ENCODE measurements at places on chromosomes 3 and 15.
A peak's percentile ranks its signal among the peaks of the same experiment; 100 is the strongest.

GRCh38 chr15:36498401-36498800 is 81.0 kb upstream of the CDIN1 start:
- no peak for DNase-seq

DNA sequence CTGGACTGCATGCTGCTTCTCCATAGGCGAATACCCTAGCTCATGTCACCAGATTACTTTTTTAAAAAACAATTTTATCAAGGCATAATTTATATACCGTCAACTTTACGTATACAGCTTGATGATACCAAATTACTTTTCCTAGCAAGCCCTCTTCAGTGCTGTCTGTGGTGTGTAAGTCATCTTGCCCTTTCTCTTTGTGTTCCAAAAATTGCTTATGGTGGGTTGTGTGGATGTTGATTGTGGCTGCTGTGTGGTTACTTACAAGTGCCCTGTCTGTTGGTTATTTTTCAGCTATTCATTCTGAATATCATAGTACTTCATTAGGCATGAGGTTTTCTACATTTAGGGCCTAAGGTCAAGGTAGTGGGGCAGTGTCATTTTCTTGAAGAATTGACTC is 12.8 kb downstream of the TMOD3 start:
- DNase-seq = no peak

GRCh38 chr3:54628888-54629441 is 298.9 kb downstream of the LRTM1 start:
- no peak for DNase-seq

DNA sequence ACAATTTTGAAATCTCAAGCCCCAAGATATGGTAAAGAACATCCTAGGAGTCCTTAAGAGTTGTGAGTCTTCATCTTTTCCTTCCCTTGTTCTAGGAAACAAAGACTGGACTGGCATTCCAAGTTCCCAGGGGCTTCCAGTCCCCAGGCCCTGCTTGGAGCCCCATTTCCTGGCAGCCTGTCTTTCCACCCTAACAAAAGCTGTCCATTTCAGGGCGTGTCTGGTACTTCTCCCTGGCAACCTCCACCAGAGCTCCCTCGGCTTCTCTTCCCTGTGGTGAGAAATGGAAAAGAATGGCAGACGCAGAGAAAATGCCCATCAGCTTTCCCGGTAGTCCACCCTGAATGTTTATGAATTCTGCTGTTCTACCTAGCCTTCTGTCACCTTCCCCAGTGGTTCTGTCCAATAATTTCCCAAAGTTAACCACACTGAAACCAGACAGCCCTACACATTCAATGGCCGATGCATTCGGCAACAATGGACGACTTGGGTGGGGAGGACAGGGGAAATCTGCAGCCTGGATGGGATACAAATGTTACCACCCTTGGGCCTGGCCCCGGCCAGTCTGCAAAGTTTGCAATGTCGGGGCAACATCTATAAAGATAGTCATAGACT is 6.8 kb downstream of the RAB6B start:
- no peak for DNase-seq

GRCh38 chr3:39327746-39328349 is 1.7 kb upstream of the CCR8 start:
- peak; percentile 73 for DNase-seq

GRCh38 chr3:70333080-70333479 is 20.6 kb upstream of the MDFIC2 start:
- no peak for DNase-seq

DNA sequence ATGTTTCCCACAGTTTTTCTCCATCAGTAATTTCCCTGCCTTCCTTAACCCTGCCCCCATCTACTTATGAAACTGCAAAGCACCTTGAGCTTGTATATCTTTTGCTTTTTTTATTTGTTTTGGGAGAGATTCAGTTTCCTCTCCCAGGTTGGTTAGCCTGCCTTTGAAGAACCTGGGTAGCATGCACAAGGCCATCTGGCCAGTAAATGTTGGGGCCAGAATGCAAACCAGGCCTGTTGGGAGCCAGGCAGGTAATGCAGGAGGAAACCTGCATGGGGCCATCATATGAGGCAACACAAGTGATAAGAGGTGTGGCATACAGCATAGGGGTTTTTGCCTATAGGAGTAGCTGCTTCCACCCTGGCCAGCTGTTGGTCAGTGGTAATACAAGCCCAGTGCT is 17.7 kb downstream of the SYNPR start:
- no peak for DNase-seq

- no peak for DNase-seq
Measured at GRCh38 chr15:52636459-52636858, 42.7 kb downstream of the ATOSA start.

DNA sequence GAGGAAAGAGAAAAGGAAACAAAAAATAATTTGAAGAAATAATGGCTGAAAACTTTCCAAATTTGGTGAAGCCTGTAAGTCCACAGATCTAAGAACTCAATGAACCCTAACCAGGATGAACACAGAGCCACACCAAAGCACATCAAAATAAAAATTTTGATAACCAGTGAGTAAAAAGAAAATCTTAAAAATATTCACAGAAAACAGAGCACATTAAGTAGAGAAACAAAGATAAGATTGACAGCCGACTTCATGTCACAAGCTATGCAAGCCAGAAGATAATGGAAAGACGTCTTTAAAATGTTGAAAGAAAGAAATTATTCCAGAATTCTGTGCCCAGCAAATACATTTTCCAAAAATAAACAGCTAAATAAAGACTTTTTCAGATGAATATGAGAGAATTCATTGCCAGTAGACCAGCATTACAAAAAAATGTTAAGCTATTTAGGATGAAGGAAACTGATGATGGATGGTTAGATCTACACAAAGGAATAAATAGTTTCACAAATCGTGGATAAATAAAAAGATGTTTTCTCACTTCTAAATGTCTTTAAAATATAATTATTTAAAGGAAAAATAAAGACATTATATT is 140.2 kb upstream of the SKOR1 start:
- peak; percentile 7 for DNase-seq

- no peak for DNase-seq
Measured at GRCh38 chr3:120673116-120673515, 8.9 kb downstream of the HGD start.

DNA sequence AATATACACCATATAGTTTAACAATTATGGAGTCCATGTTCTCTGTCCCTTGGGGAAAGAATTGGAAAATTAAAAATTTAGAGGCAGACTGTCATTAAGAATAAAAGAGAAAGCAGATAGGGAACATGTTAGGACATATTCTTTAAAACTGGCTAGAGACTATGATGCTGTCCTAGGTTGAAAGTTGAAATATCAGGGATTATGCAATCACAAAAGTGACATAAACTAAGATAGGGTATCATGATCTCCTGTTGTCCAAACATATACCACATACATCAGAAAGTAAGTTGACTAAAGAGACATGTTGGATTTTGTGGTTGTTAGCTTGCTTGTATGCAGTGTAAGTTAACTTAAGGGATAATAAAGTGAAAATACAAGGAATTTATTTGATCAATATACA is 9.9 kb upstream of the EID1 start:
- no peak for DNase-seq

- no peak for DNase-seq
Measured at GRCh38 chr3:10695595-10696285, 120.3 kb upstream of the SLC6A11 start.

GRCh38 chr15:91660174-91660649 is 193.3 kb upstream of the SLCO3A1 start:
- no peak for DNase-seq

DNA sequence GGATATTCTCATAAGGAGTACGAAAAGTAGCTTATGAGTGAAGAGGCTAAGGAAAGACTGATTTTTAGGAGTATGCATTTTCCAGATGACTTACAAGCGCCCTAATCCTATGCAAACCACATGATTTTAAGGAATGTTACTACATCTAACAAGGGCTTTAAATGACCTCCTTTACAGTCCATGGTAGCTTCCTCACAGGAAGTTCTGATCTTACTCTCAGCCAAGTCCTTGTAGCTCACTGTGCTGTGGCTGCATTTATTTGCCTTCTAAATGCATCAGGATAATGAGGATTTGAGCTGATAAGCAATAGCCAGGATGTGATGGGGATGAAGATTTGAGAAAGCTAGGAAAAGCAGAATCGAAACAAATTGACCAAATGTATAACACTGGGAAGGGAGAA is 896.0 kb downstream of the MCTP2 start:
- no peak for DNase-seq

DNA sequence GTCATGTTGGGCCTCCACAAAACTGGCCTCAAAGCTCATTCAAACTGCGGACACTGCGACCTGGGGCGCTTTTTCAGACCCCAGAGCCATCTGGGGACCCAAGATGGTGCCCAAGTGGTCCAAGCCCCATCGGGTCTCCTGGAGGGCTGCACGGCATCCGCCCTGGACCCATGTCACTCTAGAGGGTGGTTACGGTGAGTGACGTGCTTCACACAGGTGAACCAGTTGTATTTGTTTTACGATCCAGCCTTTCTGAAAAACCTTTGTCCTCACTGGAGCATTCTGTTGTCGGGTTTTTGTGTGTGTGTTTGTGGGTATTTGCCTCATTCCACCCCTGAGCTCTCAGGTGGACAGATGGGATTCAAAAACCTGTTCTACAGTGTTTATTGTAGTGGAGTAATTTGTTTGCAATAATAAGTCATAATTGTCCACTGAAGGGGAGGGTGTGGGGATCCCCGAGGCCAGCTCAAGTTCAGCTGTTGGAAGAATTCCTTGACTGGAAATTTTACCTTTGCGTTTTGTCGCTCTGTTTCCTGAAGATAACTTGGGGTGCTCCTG is 1.9 kb downstream of the SLC51A start:
- DNase-seq = no peak

- DNase-seq = no peak
Measured at GRCh38 chr3:181567311-181568075, 144.2 kb upstream of the SOX2 start.

DNA sequence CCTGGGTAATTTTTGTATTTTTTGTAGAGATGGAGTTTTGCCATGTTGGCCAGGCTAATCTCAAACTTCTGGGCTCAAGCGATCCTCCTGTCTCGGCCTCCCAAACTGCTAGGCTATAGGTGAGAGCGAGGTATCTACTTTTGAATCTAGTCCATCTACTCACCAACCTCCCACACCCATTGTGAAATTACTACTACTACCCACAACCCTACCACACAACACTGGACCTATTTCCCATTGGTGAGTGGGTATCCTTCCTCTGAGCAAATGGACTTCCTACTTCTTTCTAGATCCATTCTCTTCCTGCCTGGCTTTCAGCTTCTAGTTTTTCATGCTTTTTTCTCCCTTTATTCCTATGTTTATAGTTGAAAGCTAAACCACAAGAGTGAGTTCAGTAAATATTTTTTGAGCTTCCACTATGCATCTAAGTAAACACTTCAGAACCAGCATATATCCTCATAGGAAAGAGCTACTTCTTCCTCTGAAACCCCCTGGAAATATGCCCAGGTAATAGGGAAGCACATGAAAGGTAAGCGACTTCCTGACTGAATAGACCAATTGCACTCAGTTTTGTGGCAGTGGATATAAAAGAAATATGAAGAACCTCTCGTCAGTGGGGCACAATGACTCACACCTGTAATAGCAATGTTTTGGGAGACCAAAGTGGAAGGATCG is 39.1 kb downstream of the MYO1E start:
- no peak for DNase-seq

DNA sequence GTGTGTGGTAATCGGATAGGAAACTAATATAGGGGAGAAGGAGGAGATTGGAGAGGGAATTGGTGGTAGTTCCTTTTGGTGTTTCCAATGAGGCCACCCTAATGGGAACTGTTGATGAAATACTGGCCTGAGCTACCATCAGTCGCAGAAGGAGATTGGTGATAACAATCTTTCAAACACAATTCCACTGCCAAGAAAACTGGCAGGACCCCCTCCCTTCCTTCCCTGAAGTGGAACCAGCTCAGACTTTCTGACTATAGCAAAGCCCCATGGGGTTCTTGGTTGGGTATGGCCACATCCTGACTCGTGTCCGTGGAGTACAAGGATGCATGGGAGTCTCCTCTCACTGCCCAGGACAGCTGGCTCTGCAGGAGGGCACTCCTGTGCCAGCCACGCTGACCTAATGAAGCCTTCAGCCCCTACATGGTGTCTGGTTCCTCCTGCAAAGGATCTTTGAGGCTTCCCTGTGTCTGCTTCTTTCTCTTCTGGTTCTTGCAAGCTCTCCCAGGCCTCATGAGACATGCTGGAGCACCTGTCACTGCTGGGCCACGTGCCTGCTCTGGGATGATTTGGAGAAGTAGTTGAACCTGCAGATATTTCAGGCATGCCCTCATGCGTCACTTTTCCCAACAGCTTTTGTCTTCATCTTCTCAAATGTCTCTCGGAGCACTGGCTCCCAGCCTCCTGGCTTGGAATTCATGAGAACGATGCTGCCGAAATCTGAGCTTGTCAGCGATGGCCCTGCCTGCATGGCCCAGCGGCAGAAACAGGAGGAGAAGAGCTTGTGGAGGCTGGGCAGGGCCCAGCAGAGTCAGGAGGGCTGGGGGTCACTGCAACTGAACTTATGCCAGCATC is 90.0 kb upstream of the ADPGK start:
- no peak for DNase-seq

- DNase-seq = no peak
Measured at GRCh38 chr3:124044956-124045355, 53.0 kb upstream of the ROPN1 start.

- DNase-seq = peak; percentile 1
Measured at GRCh38 chr3:35639254-35640186, at the start of gene ARPP21. Gene ARPP21, plus strand, starts transcription at chr3:35639525. Its CDS starts 42,227 bp downstream, at chr3:35681752.

DNA sequence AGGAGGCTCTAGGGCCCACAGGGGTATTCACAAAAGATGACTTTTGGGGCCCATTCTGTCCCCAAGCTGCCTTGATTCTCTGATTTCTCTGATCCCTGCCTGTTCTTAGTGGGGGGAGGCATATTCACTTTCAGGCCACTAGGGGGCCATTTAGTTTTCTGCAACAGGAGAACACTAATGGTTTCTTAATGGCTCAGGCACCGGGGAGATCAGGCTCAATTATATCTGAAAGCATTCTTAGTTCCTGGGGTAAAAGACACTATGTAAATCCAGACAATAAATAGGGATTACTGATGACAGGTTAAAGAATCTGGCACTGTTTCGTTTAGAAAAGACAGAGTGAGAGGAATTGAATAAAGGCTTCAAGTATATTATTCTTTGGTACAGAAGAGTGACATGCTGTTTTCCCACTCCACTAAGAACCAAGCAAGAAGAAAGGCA is 2.5 kb upstream of the INAFM2 start:
- peak; percentile 80 for DNase-seq

DNA sequence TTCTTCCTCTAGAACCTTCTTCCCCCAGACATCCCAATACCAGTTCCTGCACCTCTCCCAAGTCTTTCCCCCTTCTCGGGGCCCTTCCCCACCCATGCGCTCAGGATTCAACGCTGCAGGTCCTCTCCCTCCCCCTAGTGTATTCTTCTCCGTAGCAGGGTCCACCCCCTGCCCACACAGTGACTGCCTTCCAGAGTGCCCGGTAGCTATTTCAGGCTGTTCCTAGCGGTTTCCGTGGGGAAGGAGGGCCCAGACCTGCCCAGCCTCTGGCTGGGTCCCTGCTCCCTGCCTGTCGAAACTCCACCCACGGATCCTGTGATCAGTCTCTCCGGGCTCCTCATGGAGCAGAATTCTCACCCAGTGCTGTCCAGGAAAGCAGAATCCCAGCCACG is 45.2 kb upstream of the SEC61A1 start:
- DNase-seq = no peak

GRCh38 chr3:101377796-101378195 is 57.4 kb upstream of the IMPG2 start:
- no peak for DNase-seq
